Lung microvascular endothelial cell (primary cell): ENCODE measurements at places on chromosomes 6 and 20. TPM values are rescaled to one million over a fixed set of nuclear protein-coding genes. Genes with fewer than 3 reads are reported as not detected.
A peak's percentile ranks its signal among the peaks of the same experiment; 100 is the strongest.

The C6orf132 gene
- total RNA-seq = under 0.01 TPM in 2 replicates

DNA sequence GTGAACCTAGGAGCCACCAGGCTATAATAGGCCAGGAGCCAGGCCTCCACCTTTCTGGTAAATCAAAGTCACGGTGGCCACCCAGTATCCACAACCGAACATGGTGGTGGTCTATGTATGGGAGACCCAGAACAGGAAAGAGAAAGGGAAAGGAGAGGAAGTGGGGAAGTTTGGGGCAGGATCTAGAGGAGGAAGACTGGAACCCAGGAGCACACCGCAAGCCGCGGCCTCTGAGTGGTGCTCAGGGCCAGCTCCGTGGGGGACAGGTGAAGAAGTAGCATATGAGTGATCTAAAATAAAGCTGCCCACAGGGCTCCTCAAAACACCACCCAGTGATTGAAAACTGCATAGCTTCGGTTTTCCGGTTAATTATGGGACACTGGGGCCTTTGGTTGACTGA is 214.8 kb downstream of the ZDHHC14 start:
- no peak for DNase-seq

DNA sequence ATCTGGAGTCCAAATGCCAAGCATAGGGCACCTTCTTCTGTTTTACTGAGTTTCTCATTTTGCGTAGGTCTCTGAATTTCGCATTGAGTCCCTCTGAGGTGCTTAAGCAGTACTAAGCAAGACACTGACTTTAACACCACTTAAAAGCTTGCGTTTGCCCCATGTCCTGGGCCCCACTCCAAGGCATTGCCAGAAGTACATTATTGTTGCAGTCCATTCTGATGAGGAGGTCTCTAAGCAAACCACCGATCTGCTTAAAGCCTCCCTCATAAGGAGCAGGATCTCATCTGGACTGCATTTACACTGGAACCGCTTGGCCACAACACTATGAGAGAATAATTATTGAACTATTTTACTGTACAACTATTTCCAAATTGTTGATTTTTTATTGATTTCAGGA is 16.3 kb downstream of the BMP2 start:
- DNase-seq = no peak

The TOX2 gene
- total RNA-seq = 0.60 and 1.7 TPM in 2 replicates

DNA sequence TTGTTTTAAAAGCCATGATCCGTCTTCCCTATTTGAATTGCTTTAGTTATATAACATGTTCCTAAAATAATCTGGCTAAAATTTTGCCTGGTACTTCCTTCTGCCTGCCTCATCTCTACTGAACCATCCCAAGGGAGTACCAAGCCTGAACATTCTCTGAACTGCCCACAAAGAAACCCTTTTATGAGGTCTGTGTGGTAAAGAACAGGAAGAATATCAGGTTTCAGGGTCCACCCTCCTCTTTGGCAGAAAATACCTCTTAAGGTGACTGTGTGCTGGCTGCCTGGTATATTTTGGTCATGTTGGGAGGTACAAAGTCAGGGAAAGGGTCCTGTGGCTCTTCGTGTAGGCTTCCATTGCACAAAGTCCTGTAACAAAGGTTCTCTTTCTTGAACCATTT is 574.1 kb upstream of the CHD6 start:
- DNase-seq = no peak

GRCh38 chr6:10136636-10137035 is 278.2 kb downstream of the TFAP2A start:
- no peak for DNase-seq

The OR2J3 gene
- not detected in 2 replicates for total RNA-seq

DNA sequence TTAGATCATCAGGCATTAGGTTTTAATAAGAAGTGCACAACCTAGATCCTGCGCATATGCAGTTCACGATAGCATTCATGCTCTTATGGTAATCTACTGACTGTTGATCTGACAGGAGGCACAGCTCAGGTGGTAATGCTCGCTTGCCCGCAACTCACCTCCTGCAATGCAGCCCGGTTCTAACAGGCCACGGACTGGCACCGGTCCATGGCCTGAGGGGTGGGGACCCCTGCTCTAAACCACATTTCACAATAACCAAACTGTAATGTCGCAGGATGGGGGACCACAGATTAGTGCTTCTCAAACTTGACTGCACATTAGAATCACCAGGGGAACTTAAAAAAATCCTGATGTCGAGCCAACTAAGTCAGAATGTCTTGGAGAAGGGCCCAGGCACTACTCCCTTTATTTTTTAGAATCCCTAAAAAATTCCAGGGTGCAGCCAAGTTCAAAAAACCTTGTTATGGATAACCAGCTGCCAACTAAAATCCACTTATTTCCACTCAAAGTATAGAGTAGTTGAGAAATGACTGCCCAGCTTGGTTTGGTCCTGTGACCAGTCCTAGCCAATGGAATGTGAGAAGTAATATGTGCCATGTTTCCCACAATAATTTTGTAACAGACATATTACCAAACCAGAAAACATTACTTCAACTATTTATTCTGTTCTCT is 3.1 kb downstream of the SHPRH start:
- no peak for DNase-seq

DNA sequence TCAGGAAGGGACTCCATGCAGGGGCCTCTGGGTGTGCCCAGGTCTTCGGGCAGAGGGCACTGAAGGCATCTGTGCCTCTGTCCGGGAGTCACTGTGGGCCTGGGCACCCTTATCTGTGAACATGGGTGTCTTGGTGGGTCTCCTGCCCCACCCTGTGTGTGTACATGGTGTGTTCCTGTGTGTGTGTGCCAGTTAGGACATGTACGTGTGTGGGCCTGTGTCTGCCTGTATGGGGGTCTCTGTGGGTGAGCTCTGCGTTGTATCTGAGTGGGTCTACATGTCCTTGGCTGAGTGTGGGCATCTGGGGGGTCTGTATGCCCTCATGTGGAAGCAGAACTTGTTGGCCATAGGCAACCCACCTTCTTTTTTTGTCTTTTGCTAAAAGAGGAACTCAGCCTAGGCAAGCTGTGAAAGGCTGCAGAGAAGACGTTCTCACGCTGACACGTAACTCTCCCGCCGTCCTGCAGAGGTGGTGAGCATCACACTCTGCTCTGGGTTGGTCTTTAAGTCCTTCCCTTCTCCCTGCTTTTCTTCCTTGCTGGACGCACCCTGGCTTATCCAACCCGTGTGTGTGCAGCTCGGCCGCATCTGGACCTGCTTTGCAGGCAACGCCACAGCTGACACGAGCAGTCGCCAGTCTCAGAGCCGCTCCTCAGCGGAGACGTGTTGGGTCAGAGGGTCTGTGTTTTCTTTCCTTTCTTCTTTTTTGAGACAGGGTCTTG is 532 bp upstream of the NPBWR2 start:
- DNase-seq = no peak

DNA sequence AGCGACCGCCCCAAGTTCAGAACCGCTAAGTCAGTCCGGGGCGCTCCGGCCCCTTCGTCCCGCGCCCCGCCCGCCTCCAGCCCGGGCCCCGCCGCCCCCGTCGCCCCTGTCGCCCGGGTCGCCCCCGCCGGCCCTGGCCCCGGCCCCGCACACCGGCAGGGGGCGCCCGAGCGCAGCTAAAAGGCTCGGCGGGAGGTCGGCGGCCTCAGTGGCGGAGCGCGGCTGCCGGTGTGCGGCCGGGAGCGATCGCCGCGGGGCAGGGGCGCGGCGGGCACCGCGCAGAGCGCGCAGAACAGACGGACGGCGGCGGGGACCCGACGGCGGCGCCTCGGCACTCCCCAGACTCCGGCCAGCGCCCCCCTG is at the start of gene FNDC1:
Gene FNDC1 (plus strand): TSS at position 208 of the 363 bp plus-strand sequence. CDS start 197 bp downstream, outside the sequence.
- no peak for DNase-seq

DNA sequence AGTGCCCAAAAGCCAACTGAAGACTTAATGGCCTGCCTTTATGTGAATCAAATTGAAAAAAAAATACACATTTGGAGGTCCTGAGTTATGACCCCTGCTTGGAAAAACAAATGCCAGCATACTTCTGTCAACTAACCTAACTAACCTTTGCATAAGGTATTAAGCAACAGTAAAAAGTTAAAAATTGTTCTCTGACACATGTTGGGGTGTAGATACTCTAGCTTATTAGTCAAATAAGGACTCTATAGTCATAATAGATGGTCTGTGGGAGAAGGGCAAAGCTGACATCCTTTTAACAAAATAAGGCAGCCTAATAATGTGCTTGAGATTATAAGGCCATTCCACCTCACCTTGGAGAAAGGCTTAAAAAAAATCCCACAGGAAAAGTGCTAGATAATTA is 140.5 kb downstream of the HIVEP2 start:
- no peak for DNase-seq

The SSTR4 gene
- total RNA-seq = not detected in 2 replicates

The XKR7 gene
- under 0.01 TPM in 1 of 2 replicates, not detected in the other for total RNA-seq

DNA sequence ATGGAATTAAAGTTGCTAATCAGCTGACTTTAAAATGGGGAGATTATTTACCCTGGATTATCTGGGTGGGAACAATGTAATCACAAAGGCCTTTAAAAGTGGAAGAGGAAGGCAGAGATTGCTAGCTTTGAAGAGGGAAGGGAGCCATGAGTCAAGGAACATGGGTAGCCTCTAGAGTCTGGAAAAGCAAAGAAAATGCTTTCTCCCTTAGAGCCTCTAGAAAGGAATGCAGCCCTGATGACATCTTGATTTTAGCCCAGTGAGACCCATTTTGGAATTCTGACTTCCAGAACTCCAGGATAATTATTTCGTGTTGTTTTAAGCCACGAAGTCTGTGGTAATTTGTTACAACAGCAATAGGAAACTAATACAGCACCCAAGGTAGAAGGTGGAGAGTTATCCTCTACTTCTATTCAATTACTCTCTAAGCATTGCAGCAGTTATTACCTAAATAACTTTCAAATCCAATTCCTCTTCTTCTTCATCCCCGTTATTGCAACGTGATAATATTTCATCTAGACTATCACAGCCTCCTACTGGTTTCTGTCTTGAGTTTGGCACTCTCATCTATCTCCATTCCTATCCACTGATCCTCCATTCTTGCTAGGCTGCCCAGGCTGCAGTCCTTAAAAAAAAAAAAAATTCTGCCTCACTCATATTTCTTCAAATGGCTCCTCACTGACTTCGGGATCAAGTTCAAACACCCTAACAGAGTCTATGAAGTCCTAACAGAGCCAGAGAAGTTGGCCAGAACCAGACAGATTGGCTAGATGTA is 224.3 kb downstream of the BTBD9 start:
- no peak for DNase-seq

- no peak for DNase-seq
Observed at GRCh38 chr20:37393196-37393862, 47.4 kb downstream of the SRC start.

- DNase-seq = no peak
Observed at GRCh38 chr20:18858816-18859215, 45.2 kb downstream of the SCP2D1 start.

The NHSL1 gene
- total RNA-seq = 23.1 and 30.2 TPM in 2 replicates

GRCh38 chr6:88520445-88520844 is 354.3 kb upstream of the CNR1 start:
- no peak for DNase-seq

The SRXN1 gene
- 21.2 and 25.7 TPM in 2 replicates for total RNA-seq

The FRK gene
- total RNA-seq = under 0.01 TPM in 2 replicates

The GINS1 gene
- total RNA-seq = 3.4 and 8.3 TPM in 2 replicates

- peak; percentile 79 for DNase-seq
Observed at GRCh38 chr20:10922941-10923340, 249.1 kb upstream of the JAG1 start.

The CLIC5 gene
- under 0.01 TPM in 1 of 2 replicates, not detected in the other for total RNA-seq

- DNase-seq = no peak
Observed at GRCh38 chr6:29853245-29853644, 25.6 kb downstream of the HLA-G start.

DNA sequence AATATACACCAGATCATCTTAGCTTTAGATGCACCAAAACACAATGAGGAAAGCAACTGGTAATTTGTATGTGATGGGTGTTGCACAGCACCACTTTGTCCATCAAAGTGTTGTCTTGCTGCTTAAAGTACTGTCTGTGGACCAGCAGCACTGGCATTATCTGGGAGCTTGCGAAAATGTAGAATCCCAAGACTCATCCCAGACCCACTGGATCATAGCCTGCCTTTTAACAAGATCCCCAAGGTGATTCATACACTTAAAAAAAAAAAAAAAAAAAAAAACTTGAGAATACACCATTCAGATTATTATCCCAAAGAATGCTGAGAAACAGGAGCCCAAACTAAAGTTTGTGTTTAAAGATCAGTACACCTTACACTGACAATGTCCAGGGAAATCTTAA is 123.4 kb downstream of the TASP1 start:
- no peak for DNase-seq

The LY86 gene
- not detected in 2 replicates for total RNA-seq

DNA sequence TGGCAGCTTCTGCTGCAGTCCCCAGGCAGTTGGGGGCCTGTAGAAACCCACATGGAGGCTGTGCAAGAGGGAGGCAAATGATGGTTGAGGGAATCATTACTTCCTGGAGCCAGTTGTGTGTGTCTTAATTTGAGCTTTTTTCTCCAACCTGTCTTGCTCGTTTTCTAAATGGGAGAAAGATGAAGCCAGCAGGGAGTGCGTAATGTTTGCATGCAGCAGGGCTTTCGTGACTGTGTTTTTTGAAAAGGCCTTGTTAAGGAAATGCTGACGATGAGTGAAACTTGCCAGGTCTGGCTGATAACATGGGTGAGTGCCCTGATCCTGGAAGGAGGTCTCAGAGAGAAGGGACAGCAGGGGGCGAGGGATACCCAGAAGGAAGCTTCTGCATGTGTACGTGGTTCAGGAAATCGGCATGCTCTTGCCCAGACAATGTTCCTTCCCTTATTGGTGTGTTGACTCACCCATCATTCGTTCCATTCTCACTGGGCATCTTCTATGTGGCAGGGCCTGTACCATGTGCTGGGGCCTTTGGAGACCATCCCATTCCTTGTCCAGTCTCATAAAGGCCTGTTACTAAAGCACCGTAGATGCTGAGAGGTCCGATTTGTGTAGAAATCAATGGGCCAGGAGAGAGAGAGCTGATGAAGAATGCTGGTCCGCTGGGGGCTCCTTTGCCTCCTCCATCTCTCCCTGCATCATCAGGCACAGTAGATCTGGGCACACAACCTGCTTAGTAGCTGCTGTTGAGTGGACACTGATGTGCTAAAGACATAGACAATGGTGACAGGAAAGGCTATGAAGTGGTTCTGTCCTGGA is 27.4 kb downstream of the GLP1R start:
- no peak for DNase-seq

- DNase-seq = peak; percentile 73
Observed at GRCh38 chr6:134347885-134348805, 30.2 kb upstream of the SGK1 start.

DNA sequence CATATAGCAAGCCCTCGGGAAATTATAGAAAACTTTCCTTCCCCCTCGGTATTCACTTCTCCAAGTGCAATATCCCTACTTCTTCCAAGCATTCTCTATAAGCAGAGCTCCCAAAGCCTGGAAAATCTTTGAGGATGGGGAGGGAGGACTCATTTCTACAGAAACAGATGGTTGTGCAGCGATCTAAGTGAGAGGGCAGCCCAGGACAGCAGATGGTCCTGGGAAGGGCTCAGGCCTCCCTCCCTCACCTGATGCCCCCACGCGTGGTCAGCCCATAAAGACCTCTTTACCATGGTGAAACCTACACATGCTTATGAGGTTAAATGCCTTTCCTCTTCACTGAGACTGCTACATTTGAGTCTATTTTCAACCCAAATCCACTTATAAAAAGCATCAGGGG is 319.6 kb upstream of the QKI start:
- no peak for DNase-seq

- DNase-seq = no peak
Observed at GRCh38 chr6:134888316-134888715, 61.6 kb downstream of the ALDH8A1 start.
